ENCODE measurements at places on chromosomes 3 and 15.

- no peak for DNase-seq
These were observed 715 bp downstream of the MCCC1 start for GRCh38 chr3:183098536-183099025.

- DNase-seq: no peak
These were observed 177.5 kb downstream of the GRM7 start for GRCh38 chr3:7038394-7038793.

GRCh38 chr3:141067206-141067974 lies 16.2 kb downstream of the SPSB4 start:
- peak; percentile 17 for DNase-seq

GRCh38 chr3:154384479-154384878 lies 45.5 kb downstream of the GPR149 start:
- no peak for DNase-seq

DNA sequence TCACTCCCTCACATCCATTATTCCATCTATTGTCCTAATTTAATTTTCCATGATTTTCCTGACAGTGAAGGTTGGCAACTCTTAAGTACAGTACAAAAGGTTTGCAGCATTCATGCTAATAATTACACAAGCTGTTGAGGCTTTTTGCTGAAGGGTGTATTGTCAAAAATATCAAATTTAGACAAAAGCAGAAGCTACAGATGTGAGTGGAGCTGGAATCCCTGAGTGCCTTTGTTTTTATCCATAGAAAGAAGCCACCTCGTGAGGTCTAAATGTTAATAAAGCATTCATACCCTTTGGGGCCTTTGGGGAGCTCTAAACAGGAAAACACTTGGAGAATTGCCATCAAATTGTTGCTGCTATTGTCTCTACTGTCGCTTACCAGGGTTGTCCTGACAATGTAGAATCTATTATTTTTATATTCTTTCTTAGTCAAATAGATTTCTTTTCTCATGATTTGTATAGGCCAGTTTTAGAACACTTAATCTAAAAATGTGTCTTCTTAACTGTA lies 185.8 kb upstream of the ROBO1 start:
- no peak for DNase-seq

DNA sequence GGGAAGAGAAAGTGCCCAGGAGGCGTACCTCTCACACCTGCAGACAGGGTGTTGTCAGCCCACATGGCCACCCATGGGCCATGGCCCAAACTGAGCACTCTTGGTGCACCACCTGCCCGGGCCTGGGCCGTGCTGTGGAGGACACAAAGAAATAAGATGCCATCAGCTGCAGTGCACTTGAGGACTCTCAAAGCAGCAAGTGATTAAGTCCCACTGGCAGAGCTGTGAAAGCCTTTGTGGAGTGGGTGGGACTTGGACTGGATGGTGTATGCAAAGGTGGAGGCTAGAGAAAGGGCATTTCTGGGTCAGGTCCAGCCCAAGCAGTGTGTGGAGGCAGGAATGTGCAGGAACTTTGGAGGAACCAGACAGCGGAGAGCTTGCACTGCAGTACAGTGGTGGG lies 122.3 kb downstream of the MEGF11 start:
- no peak for DNase-seq
